ENCODE measurements at places on chromosomes 3 and 15.

DNA sequence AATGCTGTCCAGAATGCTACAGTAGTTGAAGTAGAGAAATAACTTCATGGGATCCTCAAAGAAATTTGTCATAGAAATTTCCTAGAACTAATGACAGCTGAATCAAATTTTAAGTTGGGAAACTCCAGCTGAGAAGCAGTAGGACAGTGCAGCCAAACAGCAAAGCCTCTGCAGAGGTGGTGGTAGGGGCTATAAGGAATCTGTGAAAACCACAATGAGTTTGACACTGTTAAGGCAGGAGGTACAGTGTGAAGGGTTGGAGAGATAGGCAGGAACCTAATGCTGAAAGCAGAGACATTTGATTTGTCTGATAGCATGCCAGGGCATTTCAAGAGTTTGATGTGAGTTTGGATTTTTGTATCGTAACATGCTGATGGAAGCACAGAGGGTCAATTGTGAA is 22.0 kb downstream of the ASTE1 start:
- no peak for DNase-seq

DNA sequence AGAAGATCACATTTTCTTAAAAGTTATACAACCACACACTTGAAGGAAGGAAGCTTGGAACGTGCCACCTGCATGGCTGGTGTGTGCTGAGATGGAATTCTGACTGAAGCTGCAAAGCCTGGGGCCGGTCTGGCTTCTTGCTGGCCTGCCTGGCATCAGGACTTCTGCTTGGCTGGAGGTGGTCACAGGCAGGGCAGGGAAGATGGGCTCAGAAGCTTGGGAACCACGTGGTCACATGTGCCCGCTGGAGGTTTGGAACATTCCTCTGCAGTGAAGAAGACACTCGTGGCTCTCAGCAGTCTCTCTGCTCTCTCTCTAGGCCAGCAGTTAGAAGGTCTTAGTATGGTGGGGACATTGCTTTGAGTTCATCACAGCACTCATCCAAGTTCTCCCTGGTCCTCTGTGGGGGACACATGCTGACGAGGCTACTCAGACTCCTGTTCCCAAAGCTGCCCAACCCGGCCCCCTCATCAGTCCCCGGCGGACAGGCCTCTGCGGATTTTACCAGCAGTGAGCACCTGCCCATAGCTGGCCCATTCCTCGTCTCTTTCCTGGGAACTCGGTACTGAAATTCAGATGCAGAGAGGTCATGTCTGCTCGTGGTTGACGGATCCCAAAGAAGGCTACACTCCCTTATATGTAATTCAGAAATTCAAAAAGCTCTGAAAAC is 229.0 kb downstream of the ADAMTS17 start:
- DNase-seq = no peak

GRCh38 chr3:13316603-13317002 is 103.5 kb downstream of the NUP210 start:
- DNase-seq = no peak

DNA sequence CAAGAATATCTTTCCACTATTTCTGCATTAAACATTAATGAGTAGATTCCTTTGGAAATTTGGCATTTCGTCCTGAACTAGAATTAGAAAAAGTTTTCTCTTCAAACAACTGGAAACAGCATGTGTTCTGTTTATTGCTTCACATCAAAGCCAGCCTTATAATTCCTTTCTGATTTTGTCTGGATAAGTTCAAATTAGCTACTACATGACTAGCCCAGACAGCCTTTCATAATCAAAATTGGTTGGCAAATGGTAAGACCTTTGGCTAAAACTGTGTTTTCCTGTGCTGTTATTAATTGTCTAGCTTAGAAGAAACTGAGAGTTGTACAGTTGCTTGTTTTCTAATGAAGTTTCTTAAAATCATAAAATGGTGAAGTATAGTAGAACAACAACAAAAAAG is 52.7 kb upstream of the P3H2 start:
- no peak for DNase-seq

GRCh38 chr3:193241716-193242115 is 694 bp downstream of the PLAAT1 start:
- no peak for DNase-seq

DNA sequence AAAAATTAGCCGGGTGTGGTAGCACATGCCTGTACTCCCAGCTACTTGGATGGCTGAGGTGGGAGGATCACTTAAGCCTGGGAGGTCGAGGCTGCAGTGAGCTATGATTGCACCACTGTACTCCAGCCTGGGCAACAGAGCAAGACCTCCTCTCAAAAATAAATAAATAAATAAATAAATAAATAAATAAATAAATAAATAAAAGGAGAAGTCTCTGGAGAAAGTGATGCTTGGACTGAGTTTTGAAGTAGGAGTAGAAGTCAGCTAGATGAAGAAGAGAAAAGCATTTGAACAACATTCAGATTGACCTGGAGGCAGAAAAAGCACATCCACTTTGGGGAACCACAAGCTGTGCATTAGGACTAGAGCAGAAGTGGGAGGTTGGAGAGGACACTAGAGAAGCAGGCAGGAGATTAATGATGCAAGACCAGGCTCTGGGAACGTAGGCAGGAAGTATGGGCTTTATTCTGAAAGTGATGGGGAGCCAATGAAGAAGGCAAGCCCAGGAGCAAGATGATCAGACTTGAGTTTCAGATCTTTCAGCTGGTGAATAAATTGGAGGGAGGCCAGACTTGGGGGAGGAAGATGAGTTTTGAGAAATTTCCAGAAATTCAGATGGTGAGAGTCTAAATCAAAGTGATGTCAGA is 48.7 kb downstream of the KLHL6 start:
- no peak for DNase-seq

DNA sequence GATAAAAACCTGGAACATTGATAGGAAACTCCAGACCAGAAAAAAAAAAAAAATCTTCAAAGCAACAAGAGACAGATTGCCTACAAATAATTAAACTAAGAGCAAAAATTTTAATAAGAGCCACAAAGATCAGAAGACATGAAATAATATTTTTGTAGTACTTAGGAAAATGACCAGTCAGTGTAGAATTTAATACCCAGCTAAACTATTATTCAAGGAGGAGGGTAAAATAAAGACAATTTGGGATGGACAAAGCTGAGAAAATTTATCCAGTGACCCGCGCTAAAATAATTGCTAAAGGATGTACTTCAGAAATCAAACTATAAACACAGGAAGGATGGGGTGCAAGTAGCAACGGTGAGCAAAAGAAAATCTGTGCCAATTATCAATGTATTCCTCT is 133.2 kb downstream of the AQP9 start:
- no peak for DNase-seq

DNA sequence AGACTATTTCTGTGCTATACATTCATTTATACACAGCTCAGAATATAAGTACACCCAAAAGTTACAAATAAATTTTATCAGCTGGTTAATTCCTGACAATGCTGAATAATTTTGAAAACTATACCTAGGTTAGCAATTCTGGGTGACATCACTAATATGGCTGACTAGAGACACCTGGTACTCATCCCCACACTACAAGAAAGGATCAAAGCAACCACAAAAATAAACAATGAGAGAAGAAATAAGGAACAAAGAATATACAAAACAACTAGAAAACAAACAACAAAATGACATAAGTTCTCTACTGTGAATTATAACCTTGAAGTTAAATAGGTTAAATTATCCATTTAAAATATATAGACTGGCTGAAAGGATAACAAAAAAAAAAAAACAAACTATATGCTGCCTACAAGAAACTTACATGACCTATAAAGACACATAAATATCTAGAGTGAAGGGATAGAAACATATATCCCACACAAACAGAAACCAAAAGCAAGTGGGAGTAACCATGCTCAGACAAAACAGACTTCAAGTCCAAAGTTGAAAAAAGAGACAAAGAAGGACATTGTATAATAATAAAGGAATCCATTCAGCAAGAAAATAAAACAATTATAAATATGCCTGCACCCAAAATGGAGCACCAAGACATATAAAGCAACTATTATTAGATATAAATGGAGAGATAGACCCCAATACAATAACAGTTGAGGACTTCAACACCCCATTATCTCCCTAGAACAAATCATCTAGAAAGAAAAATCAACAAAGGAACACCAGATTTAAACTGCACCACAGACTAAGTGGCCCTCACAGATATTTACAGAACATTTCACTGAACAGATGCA is 57.8 kb downstream of the IMPG2 start:
- DNase-seq = no peak
